A673 (cell line): ENCODE measurements at places on chromosomes 7 and 10. TPM values are rescaled to one million over a fixed set of nuclear protein-coding genes. Genes with fewer than 3 reads are reported as not detected.

DNA sequence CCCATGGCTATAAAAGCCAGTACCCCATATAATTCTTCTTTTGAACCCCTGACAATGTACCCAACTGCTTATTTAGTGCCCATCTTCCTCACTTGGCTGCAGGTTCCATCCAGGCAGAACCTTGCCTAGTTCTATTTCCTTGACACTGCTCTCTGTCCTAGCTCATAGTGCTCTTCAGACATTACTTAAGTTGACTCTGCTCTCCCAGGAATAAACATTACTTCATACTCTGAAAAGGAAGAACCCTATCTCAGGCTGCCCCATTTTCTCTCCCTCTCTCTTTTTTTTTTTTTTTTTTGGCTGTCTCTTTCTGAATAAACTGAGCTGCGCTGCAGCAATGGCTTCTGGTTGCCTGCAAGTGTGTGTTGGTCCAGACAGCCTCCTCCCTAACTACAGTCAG is 21.0 kb downstream of the ACTA2 start:
- no peak for DNase-seq

DNA sequence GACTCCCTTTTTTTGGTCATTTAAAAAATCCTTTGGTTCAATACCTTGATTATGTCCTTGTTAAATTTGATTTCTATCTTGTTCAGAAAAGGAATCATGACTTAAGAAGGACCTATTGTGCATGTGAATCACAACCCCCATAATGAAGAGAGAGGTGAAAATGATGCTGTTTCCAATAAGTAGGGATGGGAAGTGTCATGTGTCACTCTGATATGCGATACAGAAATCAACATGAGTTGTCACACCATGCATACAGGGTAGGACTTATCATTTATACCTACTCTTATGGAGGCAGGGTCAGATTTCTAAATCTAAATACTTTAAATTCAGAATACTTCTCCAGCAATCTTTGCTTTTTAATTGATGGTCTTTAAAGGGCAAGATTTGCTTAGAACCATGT is 19.4 kb upstream of the DLX6 start:
- no peak for DNase-seq

DNA sequence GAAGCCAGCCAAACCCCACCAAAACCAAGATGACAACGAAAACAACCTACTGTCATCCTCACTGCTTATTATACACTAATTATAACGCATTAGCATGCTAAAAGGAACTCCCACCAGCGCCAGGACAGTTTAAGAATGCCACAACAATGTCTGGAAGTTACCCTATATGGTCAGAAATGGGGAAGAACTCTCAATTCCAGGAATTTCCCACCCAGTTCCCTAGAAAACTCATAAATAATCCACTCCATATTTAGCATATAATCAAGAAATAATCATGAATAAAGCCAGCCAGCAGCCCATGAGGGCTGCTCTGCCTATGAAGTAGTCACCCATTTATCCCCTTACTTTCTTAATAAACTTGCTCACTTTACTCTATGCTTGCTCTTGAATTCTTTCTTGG is 20.8 kb downstream of the MICU1 start:
- DNase-seq, result no peak

GRCh38 chr7:135247746-135248471 is 14.3 kb downstream of the STRA8 start:
- no peak for DNase-seq

DNA sequence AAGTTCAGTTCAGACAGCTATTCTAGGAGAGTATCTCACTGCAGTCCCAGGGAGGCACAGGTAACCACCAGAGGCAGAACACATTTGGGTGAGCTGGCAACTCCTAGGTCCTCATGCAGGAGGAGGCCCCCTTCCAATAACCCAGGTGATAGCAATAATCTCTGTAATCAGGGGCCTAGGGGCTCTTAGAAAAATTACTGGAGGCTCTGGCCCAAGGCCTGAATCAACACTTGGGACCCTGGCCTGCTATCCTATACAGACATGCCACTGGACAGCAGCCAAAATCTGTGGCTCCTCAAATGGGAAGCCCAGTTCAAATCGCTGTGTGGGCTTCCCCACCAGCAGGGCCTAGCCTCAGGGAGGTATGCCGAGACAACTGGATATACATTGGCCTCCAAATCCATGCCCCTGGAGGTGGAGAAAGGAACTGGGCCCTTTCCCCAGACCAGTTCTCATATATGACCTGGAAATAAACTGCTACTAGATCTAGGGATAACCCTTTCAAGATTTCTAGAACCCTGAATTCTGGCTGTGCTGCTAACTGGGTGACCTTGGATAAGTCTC is 1.6 kb downstream of the AVPI1 start:
- DNase-seq, result peak; percentile 27

DNA sequence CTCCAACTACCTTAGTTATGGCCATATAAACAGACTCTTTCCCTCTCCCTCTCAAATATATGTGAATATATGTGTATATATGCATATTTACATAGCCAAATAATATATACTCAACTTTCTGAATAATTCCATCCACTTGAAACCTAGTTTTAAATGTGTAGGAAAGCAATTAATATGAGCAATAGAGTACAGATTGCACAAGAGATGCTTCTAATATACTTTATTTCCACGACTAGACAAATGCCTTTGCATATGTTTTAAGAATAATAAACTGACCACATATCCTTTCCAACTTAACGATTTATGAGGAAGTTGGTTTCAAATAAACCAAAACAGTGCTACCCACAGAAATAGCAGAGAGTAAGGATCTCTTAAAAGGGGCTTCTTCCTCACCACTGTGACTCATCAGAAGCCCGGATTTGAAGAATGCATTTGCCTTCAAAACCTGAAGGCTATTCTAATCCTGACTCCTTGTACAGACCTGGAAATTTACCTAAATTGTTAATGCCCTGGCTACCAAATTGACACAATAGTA is 266.3 kb downstream of the AHR start:
- DNase-seq, result no peak

- DNase-seq, result no peak
Measured at GRCh38 chr10:30510932-30511700, 77.1 kb downstream of the MAP3K8 start.

- peak; percentile 91 for DNase-seq
Measured at GRCh38 chr7:81638198-81638597, 131.6 kb downstream of the HGF start.

ITPRID1 gene
- total RNA-seq, result 0.21 and 0.31 TPM in 2 replicates

ECHS1 gene
- total RNA-seq, result 96.3 and 101 TPM in 2 replicates

HTRA1 gene
- 0.17 and 0.55 TPM in 2 replicates for total RNA-seq

EVX1 gene
- total RNA-seq, result not detected in 2 replicates
